Activated CD4-positive, alpha-beta T cell treated with anti-CD3 and anti-CD28 coated beads, Interleukin-2, amount 50 U/mL, for 24 hours (primary cell): ENCODE measurements at places on chromosomes 6 and 20.

DNA sequence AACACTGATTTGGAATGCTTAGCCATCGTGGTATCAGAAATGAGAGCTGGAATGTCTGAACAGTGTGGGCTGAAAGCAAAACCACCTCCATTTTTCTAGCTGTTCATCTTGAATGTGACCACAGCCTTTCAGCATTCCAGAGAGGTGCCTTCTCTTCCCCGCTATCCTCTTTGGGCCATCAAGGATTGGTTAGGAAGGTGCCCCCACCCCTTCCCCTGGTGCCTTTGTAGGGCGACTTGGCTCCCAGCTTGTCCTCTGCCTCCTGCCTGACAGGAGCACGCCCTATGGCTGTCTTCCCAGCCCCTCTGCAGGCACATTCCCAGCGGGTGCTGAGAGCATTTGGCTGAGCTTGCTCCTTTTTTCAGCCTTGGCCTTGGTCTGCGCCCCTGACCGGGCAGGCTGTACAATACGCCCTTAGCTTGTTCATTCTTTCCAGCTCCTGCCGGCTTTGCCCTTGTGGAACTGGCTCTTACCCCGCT, 97.5 kb downstream of the ARMC2 start:
- DNase-seq, result no peak

GRCh38 chr20:36541227-36541767, at the start of gene MYL9:
MYL9 (plus strand) TSS chr20:36541519; CDS start chr20:36544885, 3,366 bp downstream.
- no peak for DNase-seq

DNA sequence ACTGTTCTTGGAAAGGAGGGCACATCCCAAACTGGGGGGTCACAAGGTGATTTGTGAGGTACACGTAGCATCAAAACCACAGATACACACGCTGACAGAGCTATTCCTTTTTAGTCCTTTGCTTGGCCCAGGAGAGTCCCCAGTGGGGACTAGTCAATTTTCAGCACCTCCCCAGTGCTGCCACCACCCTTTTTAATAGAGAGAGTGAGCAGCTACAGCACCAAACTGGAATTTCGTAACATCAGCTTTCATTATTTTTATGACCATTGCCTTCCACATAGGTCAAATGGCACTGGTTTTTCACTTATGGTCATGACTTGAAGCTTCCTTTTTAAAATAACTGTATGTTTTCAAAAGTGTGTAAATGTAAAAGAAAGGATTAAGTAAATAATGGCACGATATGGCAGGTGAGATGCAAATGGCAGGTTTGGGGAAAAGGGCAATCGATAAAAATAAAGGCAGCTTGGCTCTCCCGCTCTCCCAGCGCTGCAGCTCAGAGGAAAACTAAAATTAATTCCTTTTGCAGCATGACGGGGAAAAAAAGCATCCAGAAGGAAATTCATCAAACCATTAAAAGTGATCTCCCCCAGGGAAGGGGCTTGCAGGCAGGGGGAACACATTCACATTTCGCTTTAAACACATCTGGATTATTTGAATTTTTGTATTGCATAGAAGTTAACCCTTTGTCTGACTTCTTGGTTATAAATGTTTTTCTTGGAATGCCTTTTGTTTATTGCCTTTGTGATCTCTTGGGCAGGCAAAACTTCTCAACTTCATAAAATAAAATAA, 95.2 kb downstream of the ANKRD60 start:
- DNase-seq, result no peak

DNA sequence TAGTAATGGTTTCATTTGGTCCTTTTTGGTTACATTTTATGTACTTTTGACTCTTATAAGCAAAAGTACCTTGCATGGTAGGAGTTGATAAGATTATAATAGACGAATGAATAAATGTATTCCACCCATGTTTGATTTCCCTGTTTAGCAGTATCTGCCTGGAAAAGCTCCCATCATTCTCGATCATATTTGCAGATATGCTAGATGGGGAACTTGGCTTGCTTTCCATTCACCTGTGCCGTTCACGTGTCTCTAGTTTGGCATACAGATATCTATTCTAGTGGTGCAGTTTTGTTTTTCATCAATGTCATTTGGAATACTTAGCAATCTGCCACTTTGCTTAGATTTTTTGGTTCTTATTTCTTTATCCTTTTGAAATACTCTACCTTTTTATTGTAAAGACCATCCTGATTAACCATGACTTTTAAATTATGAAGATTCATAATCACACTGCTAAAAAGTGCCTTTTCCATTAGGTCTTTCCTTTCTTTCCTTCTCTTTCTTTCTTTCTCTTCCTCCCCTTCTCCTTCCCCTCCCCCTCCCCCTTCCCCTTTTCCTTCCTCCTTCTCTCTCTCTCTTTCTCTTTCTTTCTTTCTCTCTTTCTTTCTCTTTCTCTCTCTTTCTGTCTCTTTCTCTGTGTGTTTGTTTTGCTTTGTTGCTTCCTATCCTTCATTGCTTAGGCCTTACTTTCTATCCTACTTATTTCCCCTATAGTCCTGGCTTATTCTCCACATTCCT, 40.4 kb downstream of the ANKS1A start:
- no peak for DNase-seq

DNA sequence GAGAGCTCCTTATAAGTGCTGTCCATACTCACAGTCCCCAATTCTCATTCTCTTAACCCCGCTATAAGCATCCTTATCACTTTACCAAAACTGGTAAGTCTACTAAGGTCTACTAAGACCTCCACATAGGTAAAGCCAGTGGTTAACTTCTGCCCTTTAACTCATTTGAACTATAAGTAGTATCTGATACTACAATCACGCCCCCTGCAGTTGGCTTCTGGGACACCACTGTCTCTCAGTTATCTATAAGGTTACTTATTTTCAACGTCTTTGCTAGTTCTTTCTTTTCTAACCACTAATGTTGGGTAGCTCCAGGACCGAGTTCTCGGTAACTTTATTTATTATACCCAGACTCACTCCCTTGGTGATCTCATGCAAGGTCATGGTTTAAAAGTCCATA, 142.6 kb downstream of the ARHGAP18 start:
- DNase-seq, result no peak
